Stimulated activated naive CD4-positive, alpha-beta T cell treated with Interleukin-2 at 50 U/mL for 16 hours (primary cell): ENCODE measurements at places on chromosomes 12 and 14.

- no peak for DNase-seq
Observed at GRCh38 chr12:121189131-121189530, 20.8 kb upstream of the P2RX4 start.

- no peak for DNase-seq
Observed at GRCh38 chr14:50037852-50038251, 78.5 kb downstream of the VCPKMT start.

- peak; percentile 14 for DNase-seq
Observed at GRCh38 chr12:6039894-6040601, 84.4 kb downstream of the VWF start.

DNA sequence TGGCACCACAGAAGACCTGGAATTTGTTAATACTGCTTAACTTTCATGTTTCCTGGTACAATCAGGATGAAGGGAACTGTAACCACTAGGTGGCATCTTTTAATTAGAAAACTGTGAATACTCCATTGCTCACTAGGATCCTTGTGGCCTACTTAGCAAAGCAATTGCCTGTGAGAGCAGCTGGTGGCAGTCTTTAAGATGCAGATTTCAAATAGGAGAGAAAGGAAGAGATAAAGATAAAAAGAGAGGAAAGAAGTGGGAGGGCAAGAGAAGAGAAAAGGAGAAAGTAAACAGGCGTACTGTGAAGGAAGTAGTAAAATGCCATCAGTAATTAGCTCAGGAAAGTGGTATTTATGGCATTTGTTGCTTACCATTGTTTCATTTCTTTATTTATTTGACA is 114.5 kb downstream of the RAD51B start:
- no peak for DNase-seq
